Activated CD4-positive, alpha-beta T cell treated with anti-CD3 and anti-CD28 coated beads, Interleukin-2, amount 50 U/mL, for 24 hours (primary cell): ENCODE measurements at places on chromosomes 12 and 14.

GRCh38 chr14:32908196-32909084 lies 30.2 kb upstream of the NPAS3 start:
- DNase-seq, result no peak

DNA sequence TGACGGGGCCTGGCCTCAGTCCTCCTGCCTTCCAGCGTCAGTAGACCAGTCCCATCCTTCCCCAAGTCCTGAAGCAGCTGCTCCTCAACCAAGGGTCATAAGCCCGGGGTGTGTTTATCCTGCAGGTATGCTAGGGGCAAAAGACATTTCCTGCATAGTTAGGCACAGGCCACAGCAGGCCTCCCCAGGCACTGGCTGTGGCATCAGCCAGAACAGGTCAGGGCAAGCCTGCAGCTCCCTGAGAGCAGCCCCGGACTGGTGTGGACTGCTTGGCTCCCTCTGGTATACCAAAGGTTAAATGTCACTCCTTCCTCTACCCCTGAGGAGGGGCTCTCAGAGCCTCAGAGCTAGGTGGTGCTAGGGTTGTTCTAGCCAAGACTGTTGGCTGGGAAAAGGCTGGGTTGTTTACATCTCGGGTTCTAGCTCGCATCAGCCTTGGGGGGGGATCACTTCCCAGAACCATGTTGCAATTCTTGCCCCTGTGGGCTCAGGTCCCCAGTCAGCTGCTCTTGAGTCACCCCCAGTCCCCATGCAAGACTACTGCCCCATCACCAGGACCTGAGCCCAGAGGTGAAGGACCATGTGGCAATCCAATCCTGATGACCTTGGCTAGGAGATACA lies 2.9 kb downstream of the MMP14 start:
- no peak for DNase-seq

DNA sequence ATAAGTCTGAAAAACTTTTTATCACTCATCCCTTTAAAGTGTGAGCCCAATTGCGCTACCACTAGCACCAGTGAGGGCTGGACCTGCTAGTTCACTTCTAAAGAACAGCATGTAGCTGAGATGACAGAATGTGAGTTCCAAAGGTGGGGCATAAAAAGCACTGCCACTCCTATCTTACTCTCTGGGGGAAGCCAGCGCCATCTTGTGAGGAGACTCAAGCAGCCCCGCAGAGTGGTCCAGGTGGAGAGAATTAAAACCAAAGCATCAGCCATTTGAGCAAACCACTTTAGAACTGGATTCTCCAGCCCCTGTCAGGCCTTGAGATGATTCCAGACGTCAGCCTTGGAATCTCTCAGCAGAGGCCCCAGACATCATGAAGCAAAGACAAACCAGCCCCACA lies 39.9 kb downstream of the TMEM132D start:
- DNase-seq, result no peak

DNA sequence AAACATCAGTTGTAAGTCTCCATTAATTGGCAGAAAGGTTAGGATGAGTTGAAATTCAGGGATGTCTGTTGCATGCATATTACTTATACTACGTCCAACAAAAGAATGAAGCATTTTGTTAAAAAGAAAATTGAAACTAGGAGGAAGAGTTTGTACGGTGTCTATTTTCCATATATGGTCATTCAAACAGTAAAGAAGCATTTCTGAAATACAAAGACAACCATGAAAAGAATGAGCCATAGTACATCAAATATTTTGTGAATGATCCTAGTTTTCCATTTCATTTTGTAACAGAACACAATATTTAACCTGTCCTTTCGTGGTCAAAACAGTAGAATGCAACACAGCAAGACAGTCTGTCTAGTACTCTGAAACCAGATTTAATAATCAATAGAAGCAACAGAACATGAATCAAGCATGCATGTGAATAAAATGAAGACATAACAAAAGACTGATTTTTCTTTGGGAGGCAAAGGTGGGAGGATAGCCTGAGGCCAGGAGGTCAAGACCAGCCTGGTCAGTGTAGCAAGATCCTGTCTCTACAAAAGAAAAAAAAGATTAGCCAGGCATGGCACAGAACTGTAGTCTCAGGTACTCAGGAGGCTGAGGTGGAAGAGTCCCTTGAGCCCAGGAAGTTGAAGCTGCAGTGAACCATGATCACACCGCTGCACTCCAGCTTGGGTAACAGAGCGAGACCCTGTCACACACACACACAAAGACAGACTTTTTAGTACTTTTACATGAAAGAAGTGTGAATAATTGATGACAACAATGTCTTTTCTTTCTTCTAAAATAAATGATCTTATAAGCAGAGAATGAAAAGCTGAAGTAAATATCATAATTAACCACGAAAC lies 156.0 kb downstream of the LRIG3 start:
- no peak for DNase-seq

- DNase-seq, result peak; percentile 76
These were observed 52.3 kb downstream of the SLC25A47 start for GRCh38 chr14:100375266-100375962.

GRCh38 chr12:102950950-102951619 lies 6.4 kb upstream of the ASCL1 start:
- no peak for DNase-seq

DNA sequence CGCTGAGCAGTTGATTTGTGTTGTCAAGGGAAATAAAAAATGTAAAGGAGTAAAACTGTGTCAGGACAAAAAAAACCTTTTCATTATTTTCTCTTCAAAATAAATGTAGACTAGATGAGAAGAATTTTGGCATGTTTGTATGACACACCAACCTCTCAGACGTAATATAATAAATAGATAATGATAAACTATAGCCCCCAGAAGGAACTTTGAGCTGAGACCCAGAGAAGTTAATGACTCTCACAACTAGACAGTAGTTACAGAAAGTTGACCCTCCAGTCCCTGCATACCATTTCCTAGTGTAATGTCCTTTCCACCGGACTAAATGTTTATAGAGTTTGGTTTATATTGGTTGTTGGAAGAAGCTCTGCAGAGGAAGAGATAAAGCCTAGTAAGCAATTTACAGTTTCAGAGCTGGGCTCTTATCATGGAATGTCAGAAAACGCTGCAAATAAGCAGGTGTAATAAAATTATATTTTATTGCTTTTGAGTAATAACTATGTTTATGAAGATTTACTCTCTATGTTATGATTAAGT lies 97.3 kb downstream of the TRHDE start:
- DNase-seq, result no peak

DNA sequence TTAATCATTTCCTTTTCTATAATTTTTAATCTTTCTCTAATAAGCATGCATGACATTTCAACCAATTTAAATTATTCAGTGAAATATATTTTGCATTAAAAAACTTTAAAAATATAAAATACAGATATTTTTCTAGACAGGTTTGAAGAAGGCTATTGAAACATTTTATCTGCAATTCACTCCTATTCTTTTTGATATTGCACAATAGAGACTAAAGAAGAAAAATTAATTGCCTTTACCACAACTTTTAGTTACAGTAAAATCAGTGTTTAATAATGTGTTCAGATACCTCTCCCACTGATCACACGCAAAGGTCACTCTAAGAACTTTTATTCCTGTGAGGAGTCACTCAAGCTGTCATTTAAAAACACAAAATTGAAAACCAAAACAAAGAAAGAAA lies 1416.7 kb downstream of the FSCB start:
- no peak for DNase-seq

- DNase-seq, result no peak
These were observed 878.1 kb downstream of the C12orf50 start for GRCh38 chr12:87150969-87151662.

GRCh38 chr12:13489246-13489645 lies 292.7 kb downstream of the EMP1 start:
- DNase-seq, result no peak

DNA sequence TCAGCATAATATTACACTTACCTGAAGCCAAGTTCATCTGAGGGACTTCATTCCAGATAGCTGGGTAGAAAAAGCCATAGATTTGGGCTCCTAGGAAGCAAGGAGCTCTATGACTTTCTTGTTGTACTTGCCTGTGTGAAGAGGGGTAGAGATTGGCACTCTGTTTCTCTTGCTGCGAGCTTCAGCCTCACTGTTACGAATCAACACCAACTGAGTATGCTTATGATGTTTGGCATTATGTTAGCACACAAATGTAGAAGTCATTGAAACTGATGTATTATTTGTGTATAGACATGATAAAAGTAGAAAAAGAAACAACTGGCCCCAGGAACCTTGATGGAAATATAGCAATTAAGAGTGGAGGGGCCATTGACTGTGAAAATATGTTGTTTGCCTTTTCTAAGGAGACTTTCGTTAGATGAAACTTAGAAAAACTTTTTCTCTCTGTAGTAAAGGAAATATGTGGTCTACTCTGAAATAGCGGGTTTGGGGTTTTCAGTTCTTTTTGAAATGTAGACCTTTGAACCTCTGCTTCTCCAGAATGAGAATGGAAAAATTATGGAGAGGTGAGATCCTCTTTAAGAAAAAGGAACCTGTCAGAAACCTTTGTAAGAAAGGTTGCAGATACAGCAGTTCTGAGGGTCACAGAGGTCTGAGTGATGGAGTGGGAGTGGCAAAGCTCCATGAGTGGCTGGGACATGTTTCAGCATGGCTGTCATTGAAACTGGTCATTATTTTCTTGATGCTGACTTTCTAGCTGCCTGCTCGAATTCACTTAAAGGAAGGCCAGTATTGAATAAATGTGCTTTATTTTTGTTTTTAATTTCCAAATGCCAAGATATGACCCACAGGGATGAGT lies 159.9 kb downstream of the GCH1 start:
- no peak for DNase-seq

GRCh38 chr12:113891167-113891692 lies 74.9 kb downstream of the RBM19 start:
- no peak for DNase-seq

DNA sequence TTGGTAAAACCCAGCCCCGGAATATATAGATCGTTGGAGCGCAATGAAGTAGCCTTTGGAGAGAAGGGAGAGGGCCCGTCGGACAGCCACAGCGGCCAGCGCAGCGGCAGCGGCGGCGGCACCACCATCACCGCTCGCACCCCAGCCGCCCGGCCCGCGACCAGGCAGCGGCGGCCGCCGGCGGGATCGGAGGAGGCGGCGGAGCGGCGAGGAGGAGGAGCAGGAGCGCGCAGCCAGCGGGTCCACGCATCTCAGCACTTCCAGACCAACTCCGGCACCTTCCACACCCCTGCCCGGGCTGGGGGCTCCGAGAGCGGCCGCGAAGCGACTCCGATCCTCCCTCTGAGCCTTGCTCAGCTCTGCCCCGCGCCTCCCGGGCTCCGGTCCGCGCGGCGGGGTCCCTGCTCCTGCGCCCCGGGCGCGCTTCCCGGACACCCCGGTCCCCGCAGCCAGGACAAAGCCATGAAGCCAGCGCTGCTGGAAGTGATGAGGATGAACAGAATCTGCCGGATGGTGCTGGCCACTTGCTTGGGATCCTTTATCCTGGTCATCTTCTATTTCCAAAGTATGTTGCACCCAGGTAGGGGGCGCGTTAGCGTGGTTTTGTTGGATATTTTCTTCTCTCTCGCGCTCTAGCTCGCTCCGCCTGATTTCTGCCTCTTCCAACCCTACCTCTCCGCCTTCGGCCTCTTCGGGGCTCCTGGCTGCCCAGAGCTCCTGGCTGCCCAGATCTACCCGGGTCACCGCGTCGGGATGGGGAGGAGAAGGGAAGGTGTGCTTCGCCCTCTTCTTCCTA lies 400 bp downstream of the CHST11 start:
- peak; percentile 43 for DNase-seq

DNA sequence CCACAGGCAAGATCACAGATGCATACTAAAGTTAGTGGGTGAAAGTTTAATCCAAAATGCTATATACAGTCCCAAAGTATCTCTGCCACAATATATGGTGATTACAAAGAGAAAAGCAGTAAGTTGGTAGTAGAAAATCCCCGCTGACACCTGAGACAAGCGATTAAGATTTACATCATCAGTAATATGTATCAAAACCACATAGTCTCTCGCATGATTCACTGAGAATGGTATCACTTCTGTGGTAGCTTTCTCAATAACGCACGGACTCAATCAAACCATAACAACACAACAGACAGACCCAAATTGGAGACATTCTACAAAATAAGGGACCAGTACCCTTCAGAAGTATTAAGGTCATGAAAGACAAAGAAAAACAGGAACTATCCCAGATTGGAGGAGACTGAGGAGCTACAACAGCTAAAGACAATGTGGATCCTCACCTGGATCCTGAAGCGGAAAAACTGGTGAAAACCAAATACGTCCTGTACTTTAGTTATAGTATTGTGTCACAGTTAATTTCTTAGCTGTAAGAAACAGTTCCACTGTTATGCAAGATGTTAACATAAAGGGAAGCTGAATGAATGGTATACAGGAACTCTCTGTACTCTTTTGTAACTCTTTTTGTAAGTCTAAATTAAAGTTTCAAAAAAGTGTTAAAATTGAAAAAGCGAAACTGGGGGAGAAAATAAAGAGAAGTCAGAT lies 51.0 kb downstream of the SPTLC2 start:
- no peak for DNase-seq

- DNase-seq, result no peak
These were observed 6.8 kb downstream of the CCDC198 start for GRCh38 chr14:57486767-57487379.

GRCh38 chr14:63276492-63277342 lies 42.0 kb downstream of the GPHB5 start:
- no peak for DNase-seq

DNA sequence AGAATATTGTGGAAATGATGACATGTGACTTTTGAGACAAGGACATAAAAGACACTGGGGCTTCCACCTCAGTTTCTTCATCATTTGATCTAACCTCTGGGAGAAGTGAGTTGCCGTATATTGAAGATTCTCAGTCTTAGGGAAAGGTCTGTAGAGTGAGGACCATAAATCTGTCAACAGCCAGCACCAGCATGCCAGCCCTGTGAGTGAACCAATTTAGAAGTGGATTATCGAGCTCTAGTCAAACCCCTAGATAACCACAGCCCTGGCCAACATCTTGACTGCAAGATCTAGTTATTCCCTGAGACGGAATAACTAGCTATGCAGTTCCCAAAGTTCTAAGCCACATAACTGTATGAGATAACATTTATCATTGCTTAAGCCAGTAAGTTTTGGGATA lies 108.8 kb upstream of the PTPRR start:
- no peak for DNase-seq

DNA sequence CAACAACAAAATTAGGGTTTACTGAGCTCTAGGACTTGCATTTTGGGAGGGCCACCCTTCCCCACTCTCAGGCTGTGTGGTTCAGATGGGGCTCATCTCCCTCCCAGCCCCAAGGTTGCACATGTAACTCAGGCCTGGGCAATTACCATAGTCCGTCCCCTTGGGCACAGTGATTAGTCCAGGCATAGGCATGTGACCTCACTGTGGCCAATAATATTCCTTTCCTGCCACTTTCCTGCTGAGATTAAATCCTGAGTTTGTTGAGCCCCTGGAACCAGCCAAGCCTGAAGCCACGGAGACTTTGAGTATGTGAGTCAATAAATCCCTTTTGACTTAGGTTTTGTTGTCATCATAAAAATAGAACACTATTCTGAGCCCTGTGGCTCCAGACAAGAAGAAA lies 113.0 kb downstream of the AACS start:
- DNase-seq, result no peak

- no peak for DNase-seq
These were observed 216.0 kb upstream of the RGS6 start for GRCh38 chr14:71716041-71716772.

- no peak for DNase-seq
These were observed 2.0 kb downstream of the ZBTB25 start for GRCh38 chr14:64501411-64502171.
